HS-5 (cell line): ENCODE measurements at places on chromosomes 11 and 22.

GRCh38 chr11:18721561-18722292 lies 4.3 kb downstream of the IGSF22 start:
- DNase-seq: peak; percentile 14

- no peak for DNase-seq
These were observed 24.1 kb downstream of the OR2AT4 start for GRCh38 chr11:75072582-75072981.

- DNase-seq: no peak
These were observed 12.0 kb upstream of the PVALB start for GRCh38 chr22:36828815-36829214.

DNA sequence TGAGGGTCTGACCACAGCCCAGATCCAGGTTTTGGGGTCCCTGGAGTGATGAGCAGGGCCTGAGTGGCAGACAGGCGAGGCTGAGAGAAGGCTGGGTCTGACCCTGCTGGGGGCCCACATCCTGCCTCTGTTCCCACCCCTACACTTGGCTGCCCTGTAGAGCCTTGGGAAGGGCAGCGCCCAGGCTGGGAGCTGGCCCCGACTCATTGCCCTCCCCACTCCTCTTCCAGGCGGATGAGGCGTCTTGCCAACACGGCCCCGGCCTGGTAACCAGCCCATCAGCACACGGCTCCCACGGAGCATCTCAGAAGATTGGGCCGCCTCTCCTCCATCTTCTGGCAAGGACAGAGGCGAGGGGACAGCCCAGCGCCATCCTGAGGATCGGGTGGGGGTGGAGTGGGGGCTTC lies 4.9 kb downstream of the DERL3 start:
- no peak for DNase-seq

DNA sequence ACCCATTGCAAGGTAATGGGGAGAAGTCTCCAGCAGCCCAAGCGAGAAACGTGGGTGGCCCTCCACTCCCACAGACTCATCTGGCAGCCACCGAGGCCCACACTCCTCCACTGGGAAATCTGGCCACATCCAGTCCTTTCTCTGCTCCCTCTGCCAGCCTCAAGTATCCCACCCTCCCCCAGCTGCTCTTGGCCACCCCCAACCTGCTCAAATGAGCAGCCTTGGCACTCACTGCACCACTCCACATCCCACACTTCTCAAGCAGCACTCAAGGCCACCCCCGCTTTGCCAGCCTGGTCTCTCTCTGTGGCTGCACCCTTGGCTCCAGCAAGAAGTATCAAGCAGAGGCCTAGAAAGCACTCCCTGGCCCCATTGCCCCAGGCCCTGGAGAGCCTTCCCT lies 28.2 kb downstream of the SLC22A12 start:
- no peak for DNase-seq

GRCh38 chr11:89182773-89183518 lies 5.3 kb downstream of the TYR start:
- DNase-seq: no peak

DNA sequence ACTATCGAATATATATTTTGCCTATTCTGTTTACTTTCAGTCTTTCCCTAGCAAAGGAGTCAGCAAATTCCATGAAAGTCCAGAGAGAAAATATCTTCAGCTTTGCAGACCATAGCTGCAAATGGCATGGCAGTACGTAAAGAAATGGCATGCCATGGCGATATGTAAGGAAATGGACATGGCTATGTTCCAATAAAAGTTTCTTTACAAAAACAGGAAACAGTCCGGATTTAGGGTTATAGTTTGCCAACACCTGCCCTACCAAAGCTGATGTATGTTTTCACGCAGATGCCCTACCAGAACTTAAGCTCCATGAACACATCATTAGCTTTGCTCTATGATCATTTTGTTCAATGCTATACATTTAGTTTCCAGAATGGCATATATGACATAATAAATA lies 19.5 kb downstream of the KIAA0930 start:
- DNase-seq: no peak

- no peak for DNase-seq
These were observed 3.2 kb downstream of the ARHGEF12 start for GRCh38 chr11:120339394-120339890.

DNA sequence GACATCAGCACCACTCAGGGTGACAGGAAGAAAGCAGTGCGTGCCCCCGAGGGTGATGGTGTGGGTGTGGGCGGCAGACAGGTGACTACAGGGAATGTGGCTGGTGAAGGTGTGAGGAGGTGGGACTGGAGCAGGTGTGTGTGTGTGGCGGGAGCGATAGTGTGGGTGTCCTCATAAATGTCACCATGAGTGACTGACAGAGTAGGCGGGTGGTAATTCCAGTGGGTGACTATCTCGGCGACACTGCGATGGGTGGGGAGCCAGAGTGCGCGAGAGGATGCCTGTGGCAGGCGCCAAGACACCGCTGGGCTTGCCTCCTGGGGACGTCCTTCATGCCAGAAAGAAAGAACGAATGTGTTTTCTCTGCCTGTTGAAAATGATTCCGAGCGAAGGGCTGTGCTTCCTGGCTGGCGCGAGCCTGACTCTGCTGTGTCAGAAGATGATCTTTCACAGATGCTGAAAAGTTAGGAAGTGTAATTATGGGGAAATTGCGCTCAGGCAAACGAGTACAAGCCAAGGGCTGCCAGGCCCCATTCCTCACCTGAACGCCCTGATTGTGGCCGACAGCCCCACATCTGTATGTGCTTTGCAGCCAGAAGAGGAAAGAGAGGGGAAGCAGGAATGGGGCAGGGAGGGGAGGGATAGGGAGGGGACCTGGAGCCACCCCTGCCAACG lies 98.8 kb upstream of the CD82 start:
- no peak for DNase-seq

DNA sequence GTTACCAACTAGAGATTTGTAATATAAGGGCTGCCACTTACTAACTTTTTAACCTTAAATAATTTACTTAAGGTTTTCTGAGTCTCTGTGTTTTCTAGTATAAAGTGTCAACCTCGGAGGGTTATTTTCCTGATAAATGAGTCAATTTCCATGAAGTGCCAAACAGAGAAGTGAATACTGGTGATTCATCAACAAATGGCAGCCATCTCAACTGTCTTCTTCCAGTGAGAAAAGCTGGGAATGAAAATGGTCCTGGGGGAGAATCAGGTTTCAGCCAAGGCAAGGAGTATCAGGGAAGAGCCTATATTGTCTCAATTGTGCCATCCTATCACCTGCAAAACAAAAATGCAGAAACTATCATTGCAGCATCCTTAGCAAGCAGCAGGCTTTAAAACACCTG lies 129.1 kb downstream of the LUZP2 start:
- no peak for DNase-seq

DNA sequence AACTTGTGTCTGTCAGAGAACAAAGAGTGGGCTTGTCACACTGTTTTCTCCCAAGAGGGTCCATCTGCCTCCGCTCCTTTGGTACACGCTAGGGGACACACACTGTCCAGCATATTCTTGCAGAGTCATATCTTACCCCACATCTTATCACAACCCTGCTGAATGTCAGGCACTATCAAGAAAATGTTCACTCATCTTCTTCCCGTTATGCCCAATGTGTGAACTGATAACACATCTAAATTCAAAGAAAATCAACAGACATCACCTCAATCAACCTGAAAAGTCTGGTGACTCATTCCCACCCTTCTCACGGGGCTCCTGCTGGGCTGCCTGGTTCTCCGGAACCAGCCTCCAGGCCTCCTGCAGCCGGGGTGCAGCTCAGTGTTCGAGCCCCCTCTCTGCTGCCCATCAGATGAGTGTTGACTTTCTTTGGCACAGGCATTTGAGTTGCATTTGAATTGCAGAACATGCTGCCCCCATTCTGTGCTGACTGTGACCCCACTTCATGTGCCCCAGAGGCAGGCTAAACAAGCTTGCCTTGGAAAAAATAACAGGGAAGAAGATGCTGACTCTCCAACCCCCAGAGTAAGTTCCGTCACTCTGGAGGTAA lies 19.4 kb downstream of the GRAP2 start:
- DNase-seq: no peak

DNA sequence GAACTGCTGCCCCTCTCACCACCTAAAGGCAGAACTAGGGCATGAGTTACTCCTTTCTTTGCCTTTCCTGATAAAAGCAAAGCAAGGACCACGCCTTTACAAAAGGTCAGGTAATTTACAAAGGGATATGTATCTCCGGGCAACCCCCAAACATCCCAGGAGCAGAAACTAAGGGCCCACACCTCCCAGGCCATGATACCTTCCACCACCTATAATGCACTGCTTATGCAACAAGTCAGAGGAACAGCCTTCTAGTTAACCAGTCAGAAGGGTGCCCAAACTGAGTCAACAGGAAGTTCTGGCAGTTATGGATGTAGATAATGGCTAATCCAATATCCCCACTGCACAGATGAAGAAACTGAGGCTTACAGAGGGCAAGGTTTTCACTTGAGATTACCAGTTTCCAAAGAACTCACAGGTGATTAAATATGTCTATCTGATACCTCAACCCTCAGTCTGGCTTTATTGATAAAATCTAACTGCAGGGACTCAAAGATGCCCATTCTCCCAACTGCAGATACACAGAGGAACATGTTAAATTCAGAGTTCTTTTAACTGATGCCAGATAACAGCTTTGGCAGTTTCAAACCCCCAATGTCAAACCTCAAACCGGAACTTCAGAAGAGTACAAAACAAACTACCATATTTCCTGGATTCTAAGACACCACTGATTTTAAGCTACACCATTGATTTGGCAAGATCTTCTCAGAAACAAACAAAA lies 16.8 kb upstream of the CASTOR1 start:
- DNase-seq: no peak

DNA sequence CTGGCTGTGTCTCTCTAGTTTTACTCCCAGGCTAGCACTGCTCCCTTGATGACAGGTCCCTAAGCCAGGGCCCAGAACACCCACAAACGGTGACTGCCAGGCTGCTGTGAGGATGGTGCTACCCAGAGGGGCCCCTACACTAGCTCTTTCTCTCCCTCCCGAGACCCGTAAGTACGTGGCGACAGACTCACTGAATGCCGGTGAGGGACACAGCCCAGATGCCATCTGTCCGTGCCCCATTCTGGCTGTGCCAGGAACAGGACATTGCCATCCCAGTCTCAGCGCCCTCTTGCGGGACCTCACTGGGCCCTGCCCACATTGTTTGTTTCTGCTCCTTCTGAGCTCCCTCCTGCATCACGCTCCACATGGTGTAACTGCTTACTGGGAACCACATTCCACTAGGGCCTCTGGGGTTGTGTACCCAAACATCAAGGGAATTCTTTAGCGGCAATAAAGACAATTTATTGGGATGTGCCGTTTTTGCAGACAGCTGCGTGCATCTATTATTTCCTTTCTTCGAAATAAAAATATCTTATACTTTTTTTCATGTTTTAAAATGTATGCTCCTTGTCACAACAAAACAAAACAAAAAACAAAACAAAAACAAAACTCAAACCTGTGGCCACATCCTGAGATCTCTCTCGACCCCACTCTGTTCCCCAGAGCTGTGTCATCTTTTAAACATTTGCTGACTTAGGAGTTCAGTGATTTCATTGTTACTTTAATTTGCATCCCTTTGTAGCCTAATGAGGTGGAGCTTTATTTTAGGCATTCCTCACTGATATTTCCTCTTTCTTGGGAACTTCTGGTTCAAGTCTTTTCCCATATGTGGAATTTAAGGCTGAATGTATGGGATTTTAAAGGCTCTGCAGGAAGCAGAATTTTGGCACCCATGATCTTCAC lies 4.4 kb upstream of the TPCN2 start:
- DNase-seq: no peak

DNA sequence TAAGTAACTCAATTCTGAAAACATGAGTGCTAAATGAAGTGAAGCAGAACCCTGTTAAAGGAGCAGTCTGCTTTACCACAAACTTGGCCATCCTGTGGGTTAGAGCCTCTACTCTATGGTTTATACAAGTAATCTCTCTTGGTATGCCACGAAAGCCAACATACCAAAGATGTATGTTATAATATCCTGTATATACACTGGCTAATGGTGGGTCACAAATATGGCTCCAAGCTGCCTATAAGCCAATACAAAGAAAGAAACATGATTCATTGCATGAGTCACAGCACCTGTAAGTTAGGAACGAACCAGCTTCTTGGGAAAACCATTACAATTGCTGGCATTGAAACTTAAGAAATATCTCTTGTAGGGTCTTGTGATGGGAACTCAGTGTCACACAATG lies 16.1 kb downstream of the XRRA1 start:
- DNase-seq: peak; percentile 88
